Dermis blood vessel endothelial cell (primary cell): ENCODE measurements at places on chromosomes 4 and X.

- DNase-seq: no peak
These were observed 795.6 kb upstream of the GALNTL6 start for GRCh38 chr4:171017593-171017992.

- no peak for DNase-seq
These were observed 325.0 kb upstream of the EMCN start for GRCh38 chr4:100842856-100843255.

- DNase-seq: peak; percentile 15
These were observed 43.3 kb downstream of the RHOH start for GRCh38 chr4:40240040-40240653.

DNA sequence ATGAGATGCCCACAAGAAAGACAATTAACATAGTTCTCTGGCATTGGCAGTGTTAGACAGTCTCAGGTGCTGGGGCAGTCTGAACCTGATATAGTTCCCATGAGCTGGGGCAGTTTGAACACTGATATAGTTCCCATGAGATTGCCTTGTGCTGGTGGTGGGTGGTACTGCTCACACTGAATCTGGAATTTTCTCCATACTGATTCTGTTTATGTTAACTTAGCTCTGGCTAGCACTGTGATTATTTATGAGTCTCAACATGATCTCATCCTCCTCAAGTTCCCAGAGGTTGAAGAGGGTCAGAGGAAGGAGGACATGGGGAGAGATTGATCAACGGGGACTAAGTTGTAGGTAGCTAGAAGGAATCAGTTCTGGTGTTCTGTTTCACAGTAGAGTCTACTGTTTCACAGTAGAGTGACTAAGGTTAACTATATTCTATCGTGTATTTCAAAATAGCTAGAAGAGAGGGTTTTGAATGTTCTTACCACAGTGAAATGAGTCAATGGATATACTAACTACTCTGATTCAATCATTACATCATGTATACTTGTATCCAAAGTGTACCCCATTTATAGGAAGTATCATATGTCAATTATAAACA, 379.9 kb downstream of the ADAM29 start:
- DNase-seq: no peak

GRCh38 chr4:79364061-79364460, 38.2 kb upstream of the NAA11 start:
- DNase-seq: no peak

GRCh38 chr4:154471032-154471431, 20.6 kb downstream of the DCHS2 start:
- DNase-seq: no peak

DNA sequence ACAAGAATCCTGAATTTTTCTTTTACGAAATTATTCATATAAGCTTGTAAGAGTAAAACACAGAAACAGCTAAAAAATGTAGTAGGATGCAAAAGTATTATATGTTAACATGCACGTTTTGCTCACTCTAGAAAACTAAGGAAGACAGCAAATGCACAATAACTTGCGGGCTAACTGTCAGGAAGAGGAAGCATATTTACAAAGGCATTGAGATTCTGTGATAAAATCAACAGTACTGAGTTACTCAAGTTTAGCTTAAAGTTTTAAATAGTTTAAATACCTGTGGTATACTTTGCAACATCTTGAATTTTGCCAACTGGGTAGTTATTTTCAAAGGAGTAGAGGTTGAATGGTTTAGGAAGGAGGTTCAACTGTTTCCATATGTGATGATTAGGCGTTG, 37.0 kb downstream of the SH2D1A start:
- no peak for DNase-seq

GRCh38 chrX:111492085-111492484, 19.4 kb upstream of the SERTM2 start:
- DNase-seq: no peak

DNA sequence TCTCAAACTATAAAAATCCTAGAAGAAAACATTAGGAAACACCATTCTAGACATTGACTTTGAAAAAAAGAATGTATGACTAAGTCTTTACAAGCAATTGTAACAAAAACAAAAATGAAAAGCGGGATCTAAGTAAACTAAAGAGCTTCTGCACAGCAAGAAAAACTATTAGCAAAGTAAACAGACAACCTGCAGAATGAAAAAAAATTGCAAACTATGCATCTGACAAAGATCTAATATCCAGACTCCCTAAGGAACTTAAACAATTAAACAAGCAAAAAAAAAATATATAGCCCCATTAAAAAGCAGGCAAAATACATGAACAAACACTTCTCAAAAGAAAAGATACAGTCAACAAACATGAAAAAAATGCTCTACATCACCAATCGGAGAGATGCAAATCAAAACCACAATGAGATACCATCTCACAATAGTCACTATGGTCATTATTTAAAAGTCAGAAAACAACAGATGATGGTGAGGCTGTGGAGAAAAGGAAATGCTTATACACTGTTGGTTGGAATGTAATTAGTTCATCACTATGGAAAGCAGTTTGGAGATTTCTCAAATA, 168.1 kb downstream of the EPHA5 start:
- DNase-seq: no peak

- DNase-seq: no peak
These were observed 22.8 kb upstream of the MUC7 start for GRCh38 chr4:70449220-70449619.

DNA sequence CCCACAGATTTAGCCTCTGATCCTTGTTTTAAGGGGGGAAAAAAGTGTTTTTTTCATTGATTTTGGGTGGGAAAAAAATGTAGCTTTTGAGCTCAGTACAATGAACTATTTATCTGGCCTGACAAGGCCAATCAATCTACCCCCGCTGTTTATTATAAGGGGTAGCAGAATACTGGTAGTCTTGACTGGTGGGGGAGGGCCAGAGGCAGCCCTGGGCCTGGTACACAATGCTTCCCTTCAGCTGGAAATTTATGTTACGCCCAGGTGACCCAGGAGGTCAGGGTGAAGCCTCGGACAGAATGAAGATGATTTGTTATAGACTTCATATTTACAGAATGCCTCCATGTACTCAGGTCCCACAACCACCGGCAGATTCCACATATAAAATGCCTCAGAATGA, 143.2 kb downstream of the SH3KBP1 start:
- no peak for DNase-seq

GRCh38 chr4:7857238-7857701, 82.4 kb downstream of the AFAP1 start:
- peak; percentile 82 for DNase-seq

GRCh38 chrX:15737190-15737958, 696 bp upstream of the CA5B start:
- no peak for DNase-seq

GRCh38 chr4:80112236-80112635, 39.2 kb upstream of the ANTXR2 start:
- no peak for DNase-seq

GRCh38 chrX:69396916-69397315, 107.2 kb upstream of the NALF2 start:
- DNase-seq: no peak

GRCh38 chr4:81571105-81571504, 99.4 kb upstream of the RASGEF1B start:
- no peak for DNase-seq

DNA sequence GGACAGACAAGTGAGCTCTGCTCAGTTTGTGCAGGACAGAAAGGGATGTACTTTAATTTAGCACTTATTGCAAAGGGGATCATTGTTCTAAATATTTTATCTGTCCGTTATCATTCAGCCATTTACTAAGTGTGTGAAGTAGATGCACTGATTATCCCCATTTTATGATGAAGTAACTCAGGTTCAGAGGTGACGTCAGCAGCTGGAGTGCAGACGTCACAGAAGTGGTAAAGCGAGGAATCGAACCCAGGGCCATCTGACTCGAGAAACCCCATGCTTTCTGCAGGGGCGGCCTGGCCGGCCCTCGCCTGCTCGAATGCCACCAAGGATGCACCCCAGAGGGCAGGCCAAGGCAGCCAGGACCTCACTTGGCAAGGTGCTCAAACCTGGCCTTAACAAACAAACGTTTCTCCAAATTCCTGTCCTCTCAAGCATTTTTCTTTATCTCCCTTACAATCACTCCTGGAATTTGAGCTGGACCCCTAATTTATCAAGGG, 75.0 kb downstream of the DCTD start:
- DNase-seq: no peak

GRCh38 chr4:71217688-71218087, 121.1 kb upstream of the SLC4A4 start:
- no peak for DNase-seq

GRCh38 chr4:39759569-39759968, 61.6 kb downstream of the UBE2K start:
- DNase-seq: no peak
